NCI-H1436 (cell line): ENCODE measurements at places on chromosomes 7 and 10.

GRCh38 chr10:77793831-77794230 is 132.7 kb downstream of the DLG5 start:
- no peak for DNase-seq

DNA sequence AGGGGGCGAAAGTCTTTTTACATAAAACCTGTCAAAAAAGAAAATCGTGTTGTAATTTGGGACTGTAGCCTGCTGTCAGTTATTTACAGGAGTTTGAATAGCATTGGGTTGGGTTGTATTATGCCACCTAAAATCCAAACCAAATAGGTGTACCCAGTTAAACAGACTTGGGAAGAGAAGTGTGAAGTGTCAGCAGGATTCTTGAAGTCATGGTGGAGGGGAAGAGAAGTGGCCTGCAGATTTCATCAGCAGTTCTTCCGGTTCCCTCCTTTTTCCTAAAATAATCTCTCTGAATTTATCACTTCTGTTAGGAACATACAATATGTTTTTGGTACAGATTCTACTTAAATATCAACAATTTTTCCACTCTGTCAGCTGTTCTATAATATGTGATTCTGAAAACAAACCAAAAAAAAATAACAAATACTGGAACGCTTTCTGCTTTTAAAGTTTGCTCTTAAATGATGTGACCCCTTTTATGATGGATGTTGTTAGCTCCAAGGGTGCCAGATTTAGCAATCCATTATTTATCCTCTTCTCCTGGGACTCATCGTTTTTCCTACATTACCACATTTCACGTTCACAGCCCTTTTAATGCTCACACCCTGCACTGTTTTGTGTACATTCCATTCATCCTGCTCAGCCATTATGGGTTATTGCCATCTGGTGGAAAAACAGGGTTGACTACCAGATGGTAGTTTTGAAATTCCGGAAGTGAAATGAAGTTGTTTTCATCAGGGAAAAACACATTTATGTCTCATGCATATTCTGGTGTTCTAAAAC is 18.7 kb upstream of the ARHGAP12 start:
- no peak for DNase-seq

GRCh38 chr7:135831455-135832195 is 83.0 kb upstream of the FAM180A start:
- DNase-seq = no peak

GRCh38 chr10:7972367-7972766 is 82.1 kb upstream of the GATA3 start:
- DNase-seq = no peak

GRCh38 chr10:43287056-43288007 is 20.5 kb upstream of the RASGEF1A start:
- DNase-seq = no peak

DNA sequence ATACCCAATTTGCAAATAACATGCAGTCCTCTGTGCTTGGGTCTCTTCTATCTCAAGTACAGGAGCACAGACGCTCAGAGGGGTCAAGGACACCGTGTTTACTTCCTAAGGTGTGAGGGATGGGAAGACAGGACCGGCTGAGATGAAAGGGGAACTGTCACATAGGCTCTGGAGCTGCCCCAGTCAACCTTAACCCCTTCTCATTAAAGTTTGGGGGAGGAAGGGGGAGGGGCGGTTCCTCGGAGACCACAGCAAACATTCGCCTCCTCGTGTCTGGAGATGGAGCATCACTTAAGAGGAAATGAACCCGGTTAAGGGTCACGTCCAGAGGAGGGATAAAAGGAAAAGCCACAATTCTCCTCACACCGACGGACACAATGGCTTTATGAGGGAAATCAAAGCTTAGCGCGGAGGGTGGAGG is 1.1 kb downstream of the SH3PXD2A start:
- DNase-seq = no peak

DNA sequence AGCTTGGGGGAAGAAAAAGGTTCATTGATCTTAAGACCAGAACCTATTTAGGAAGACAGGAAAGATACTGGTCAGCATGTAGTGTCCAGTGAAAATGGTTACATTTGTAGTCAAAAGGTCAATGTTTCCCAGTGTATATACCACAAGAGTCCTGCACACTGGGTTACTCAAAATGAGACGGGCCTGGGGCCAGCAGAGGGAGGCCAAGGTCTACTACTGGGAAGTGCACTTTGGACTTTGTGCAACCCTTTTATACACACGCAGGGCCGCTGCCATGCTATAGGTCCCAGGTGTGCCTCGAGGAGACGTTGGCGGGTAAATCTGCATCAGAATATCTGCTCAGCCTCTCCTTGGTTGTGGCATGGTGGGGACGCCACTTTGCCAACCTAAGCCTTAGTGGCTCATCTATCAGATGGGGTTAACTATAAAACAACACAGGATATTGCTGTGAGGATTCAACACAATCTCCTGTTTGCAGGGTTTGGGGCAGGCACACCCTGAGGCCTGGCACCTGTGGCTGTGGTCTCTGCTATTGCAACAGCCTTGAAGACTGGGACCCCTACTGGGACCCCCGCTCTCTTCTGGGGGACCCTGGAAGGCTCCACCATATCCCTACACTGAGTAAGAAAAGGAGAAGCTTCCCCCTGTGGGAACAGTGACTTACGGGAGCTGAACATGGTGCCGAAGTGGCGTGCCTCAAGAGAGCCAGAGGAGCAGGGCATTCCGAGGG is 19.7 kb downstream of the CLRN3 start:
- DNase-seq = no peak

GRCh38 chr10:31958856-31959255 is 30.2 kb upstream of the ARHGAP12 start:
- no peak for DNase-seq

DNA sequence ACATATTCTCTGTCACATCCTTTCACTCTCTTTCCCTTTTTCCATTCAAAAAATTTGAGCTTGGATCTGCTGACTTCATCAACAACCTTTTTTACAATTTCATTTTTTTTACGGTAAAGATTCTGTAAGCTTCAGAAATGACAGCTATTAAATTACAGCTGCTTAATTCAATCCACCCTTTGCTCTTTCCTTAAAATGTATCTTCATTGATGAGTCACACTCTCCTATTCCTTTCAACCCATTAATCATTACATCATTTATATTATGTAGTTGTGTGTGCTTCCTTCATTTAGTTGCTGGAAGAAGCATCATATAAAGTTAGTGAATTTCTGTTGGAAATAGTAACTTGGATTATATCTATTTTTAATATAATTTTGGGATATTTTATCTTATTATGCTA is 67.1 kb upstream of the MAGI2 start:
- DNase-seq = no peak

- no peak for DNase-seq
Observed at GRCh38 chr10:4080225-4080805, 295.3 kb upstream of the KLF6 start.

- no peak for DNase-seq
Observed at GRCh38 chr10:91034494-91035159, 113.7 kb upstream of the ANKRD1 start.

GRCh38 chr7:51666751-51667150 is 350.1 kb upstream of the COBL start:
- DNase-seq = no peak

GRCh38 chr10:86189891-86190290 is 176.7 kb downstream of the GRID1 start:
- no peak for DNase-seq

DNA sequence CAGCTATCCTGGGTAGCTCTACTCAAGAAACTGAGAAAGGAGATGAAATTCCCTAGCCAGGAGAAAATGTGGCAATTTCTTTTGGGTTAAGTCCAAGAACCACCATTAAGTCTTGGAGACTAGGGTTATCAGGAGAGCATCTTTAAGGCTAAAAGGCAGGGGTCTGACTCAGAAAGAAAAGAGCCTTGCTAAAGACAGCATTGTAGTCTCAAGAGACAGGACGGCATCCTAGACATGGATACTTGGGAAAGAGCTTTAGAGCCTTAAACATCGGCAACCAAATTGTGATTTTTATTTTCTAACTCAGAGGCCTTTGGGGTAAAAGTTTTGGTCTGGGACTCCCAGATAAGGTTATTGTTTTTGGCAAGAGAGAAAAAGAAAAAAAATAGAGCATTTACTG is 83.1 kb downstream of the FAS start:
- no peak for DNase-seq

DNA sequence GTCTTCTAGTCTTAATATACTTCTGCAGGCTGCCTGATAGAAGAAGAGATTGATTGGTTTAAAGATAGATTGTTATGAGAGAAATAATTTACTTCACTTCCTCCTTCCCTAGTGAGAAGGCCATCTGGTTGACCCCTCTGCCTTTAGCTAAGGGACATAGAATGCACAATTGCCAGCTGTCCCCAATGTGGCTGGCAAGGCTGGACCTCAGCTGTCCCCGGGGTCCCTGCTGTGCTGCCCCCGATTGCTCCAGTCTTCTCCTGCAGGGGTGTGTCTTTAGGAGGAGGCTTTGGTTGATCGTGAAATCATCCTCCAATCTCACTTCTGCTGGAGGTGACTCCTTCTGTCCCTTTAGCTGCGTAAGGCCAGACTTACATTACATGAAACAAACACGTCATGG is 388.5 kb downstream of the DPP6 start:
- DNase-seq = no peak

GRCh38 chr7:151642746-151643145 is 123.1 kb upstream of the RHEB start:
- DNase-seq = no peak

GRCh38 chr10:75253281-75254220 is 17.8 kb upstream of the COMTD1 start:
- no peak for DNase-seq

- DNase-seq = no peak
Observed at GRCh38 chr10:31272841-31273240, 46.2 kb upstream of the ZEB1 start.

DNA sequence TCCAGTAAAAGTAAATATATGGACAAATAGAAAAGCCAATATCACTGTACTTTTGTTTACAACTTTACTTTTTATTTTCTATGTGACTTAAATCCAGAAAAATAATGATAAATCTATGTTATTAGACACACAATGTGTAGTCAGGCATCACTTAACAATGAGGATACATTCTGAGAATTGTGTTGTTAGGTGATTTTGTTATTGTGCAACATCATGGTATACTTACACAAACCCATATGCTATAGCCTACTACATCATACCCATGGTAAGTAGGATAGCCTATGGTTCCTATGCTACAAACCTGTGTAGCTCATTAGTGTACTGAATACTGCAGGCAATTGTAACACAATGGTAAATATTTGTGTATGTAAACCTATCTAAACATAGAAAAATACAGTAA is 781.7 kb upstream of the GHITM start:
- DNase-seq = no peak

DNA sequence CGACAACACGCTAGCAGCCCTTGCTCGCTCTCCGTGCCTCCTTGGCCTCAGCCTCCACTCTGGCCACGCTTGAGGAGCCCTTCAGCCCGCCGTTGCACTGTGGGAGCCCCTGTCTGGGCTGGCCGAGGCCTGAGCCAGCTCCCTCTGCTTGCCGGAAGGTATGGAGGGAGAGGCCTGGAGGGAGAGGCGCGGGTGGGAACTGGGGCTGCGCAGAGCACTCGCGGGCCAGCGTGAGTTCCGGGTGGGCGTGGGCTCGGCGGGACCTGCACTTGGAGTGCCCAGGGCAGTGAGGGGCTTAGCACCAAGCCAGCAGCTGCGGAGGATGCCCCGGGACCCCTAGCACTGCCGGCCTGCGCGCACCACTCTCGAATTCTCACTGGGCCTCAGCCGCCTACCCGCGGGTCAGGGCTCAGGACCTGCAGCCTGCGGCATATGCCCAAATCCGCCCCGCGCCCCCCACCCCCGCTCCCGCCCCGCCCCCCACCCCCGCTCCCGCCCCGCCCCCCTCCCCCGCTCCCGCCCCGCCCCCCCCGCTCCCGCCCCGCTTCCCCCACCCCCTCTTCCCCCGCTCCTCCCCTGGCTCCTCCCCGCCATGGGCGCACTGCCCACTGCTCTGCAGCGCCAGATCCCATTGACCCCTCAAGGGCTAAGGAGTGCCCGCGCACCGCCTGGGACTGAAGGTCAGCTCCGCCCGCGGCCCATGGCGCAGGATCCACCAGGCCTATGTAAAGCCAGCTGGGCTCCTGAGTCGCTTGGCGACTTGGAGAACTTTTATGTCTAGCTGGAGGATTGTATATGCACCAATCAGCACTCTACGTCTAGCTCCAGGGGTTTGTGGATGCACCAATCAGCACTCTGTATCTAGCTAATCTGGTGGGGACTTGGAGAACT is 15.9 kb upstream of the ACBD5 start:
- DNase-seq = no peak

DNA sequence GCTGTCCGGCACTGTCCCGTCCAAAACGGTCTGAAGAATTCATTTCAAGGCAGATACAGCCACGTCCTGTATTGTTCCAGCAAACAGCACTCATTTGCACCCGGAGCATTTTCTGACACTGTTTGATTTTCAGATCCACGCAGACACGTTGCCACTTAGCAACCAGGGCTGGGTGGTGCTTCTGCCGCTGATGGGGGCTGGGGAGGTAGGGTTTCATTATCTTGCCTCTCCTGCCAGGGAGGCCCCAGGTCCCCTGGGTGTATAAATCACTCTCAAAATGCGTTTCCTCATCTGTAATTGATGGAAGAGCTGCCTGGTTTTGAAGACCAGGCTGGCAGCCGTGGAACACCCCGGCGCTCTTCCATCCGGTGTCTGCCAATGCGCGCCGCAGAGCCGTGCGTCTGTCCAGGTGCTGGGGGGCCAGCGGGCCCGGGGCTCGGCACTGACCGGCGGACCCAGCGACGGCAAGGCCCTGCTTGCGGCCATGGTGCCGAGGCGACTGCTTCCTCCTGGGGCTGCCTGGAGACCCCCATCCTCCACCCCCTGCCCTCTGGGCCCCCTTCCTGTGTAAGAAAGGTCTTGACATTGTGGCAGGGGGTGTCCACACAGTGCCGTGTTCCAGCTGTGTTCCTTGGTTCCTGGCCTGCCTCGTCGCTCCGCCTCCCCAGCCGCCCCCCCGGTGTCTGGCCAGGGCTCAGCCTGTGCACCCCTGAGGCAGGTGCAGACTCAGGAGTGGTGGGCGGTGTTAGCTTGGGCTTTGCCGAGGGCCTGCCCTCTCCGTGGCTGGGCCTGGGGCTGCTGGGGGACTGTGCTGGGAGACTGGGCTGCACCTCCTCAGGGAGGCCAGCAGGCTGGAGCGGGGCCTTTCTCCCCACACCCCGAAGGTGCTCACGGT is 16.6 kb downstream of the ADGRA1 start:
- DNase-seq = peak; percentile 57

- no peak for DNase-seq
Observed at GRCh38 chr7:159103382-159104187, 41.1 kb downstream of the VIPR2 start.

DNA sequence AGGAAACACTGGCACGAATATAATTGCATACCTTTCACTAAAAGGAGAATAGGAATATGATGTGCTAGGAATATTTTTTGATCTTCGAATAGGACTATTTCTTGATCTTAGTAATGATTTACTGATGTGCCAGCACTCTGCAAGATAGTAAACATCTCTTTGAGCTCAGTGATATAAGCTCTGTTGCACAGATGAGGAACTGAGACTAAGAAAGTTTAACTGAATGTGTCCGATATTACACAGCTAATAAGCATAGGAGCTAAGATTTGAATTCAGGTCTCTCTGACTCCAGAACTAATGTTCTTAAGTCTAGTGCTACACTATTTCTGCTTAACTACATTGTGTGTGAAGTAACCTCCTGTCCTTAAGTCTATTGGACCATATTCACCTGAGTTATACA is 98.4 kb upstream of the PTPRZ1 start:
- DNase-seq = no peak
